ENCODE measurements at places on chromosomes 4 and X.

- DNase-seq: no peak
These were observed 430 bp downstream of the TRIML1 start for GRCh38 chr4:188139671-188140070.

DNA sequence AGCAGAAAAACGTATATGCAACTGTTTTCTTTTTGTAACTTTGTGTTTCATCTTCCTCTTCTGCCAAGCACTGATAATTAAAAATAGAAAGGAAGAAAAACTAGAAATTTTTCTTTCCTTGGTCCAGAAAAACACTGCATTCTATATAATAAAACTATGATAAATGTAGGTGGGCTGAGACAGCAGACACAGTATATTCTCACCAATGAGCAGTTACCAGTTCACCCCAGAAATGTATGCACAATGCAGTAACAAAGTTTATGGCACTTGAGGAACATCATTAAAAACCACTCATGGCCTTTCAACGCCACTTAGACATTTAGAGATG lies 79.4 kb downstream of the FAT1 start:
- DNase-seq: no peak

DNA sequence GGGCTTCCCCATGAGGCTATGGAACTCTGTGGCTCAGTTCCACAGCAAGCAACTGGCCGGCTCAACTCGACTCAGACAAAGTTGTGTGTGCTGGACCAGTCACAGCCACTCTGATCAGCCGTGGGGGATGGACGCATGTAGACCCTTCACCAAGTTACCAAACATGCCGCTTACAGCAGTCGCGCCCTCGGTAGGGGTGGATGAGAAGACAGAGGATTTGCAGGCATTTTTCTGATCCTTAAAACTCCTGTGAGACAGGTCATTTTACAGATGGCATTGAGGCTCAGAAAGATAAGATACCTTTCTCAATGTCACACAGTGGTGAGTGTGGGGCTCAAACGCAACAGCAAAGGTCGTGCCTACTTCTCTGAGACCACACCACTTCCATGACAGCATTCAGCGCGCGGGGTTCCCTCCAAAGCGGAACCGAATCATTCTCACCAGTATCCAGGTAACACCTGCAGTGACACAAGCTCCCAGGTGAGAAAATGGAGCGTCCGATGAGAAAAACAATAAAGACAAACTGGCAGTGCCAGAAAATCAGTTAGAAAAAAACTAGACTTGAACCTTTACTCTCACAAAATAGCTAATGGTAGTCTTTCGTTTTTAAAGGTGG lies 83.6 kb downstream of the RELL1 start:
- no peak for DNase-seq

DNA sequence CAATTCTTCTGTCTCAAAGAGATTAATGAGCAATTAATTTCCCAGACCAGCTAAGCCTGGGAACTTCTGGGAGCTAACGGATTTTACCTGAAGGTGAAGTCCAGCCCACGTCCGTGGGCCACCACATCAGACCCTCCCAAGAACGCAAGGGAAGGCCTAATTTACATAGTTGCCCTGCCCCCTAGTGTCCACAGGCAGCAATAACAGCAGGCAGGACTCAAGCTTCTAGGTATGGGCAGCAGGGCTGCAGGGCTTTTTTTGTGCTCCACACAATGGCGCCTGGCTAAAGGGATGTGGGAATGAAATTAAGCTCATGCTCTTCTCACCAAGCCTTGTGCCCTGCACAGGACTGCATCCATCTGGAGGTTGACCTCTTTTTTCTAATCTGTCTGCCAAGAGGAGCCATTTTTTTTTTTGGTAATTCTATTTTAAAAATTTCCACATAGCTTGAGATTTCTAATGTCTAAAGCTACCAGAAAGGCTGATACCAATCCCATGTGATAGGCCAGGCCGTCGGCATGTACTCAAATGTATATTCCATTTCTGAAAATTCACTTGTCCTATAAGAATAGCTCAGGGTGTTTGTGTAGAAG lies 111.9 kb upstream of the TMEM164 start:
- peak; percentile 72 for DNase-seq

GRCh38 chr4:7647186-7647585 lies 212.5 kb upstream of the PSAPL1 start:
- DNase-seq: no peak

DNA sequence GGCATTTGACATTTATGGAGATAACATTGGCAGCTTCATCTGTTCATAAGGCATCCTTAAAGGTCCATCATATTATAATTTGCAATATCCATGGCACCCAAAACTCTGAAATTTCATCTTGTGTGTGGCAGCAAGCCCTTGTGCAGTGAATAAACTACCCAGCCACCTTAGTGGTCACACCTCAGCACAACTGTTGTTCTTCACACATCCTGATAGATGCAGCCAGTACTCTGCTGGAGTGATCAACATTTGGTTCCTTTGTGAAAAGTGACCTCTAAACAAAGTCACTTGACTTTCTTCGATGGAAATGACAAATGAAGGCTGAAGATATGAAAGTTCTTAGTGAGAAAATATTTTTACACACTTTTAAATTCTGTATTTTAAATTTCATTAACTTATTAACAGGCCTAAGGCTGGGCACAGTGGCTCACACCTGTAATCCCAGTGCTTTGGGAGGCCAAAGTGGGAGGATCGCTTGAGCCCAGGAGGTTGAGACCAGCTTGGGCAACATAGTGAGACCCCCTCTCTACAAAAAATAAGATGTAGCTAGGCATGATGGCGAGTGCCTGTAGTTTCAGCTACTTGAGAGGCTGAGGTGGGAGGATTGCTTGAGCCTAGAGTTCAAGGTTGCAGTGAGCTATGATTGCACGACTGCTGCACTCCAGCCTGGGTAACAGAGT lies 161.4 kb downstream of the SPRY1 start:
- no peak for DNase-seq

DNA sequence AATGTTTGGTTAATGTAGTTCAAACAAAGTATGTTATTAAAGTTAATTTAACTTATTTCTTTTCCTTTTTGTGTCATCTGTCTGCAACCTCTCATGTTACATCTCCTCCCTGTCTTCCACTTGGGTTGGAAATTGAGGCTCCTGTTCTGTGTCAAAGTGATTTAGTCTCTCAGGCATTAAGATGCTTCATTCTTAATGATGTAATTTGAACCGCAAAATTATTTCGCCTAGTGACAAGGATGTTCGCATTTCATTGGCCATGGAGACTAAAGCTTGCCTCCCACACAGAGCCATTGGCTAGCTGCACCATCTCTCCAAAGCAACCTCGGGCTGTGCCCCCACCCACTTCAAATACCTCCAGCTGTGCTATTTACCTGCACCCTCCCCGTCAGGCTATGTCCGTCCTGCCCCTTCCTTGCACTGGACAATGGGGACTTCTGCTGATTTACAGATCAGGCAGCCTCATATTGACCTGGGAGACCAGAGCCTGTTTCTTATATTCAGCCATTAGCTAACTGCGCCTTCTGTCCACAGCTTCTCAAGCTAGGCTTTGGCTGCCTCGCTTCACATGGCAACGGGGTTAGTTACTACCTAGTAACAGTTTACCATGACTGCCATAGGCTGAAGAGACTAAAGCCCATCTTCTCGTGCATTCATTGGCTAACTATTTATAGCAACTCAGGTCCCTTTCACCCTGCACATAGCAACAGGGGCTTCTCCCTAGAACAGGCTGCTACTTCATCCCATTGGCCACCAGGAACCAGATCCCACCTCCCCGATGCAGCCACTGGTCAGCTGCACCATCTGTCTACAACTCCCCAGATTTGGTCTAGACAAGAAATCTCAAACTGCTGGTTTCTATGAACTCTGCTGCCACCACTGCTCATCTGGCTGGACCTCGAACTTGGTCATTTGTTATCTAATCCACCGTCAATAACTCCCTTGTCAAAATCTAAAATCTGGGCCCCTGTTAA lies 8.6 kb upstream of the ZNF157 start:
- DNase-seq: peak; percentile 99

DNA sequence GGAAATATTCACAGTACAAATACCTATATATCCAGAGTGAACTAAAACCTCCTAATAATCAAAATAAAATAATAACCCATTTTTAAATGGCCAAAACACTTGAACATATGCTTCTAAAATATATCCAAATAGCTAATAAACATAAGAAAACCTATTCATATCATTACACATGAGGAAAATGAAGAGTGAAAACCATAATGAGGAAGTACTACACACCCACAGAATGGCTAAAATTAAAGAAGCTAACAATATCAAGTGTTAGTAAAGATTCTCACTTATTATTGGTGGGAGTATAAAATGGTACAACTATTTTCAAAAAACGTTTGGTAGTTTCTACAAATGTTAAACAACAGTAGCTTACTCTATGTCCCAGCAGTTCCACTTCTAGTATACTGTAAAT lies 92.1 kb downstream of the KLHL13 start:
- DNase-seq: no peak

GRCh38 chr4:53463340-53463739 lies 85.9 kb downstream of the FIP1L1 start:
- no peak for DNase-seq

GRCh38 chr4:158016511-158016910 lies 156.3 kb downstream of the GASK1B start:
- no peak for DNase-seq

GRCh38 chr4:26126994-26127393 lies 193.8 kb upstream of the RBPJ start:
- DNase-seq: no peak

- DNase-seq: no peak
These were observed 746 bp downstream of the REST start for GRCh38 chr4:56908206-56909085.

DNA sequence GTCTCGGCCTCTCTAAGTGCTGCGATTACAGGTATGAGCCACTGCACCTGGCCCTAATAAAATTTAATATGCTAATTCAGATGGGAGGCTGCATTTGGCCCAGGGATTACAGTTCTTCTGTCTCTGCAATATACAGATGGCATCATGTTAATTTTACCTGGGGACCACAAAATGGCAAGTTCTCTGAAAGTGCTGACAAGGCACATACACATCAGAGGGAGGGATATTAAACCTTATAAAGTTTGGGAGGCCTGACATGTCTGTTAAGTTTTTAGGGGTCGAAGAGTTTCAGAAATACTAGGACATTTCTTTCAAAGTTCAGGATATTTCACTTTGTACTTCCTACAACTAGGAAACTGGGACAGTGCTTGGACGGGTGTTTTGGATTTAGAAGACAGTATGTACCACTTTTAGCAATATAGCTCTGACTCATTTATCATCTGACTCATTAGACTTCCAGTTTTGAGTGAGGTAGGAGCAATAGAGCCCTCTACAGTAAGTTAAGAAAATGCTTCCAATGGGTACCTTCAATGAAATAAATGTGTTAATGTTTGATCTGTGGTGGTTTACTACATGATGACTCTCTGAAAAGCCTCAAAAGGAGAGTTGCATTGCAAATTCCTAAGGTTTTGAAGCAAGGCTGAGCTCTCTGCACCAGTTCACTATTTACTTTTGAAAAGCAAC lies 981.0 kb upstream of the HS3ST1 start:
- no peak for DNase-seq

DNA sequence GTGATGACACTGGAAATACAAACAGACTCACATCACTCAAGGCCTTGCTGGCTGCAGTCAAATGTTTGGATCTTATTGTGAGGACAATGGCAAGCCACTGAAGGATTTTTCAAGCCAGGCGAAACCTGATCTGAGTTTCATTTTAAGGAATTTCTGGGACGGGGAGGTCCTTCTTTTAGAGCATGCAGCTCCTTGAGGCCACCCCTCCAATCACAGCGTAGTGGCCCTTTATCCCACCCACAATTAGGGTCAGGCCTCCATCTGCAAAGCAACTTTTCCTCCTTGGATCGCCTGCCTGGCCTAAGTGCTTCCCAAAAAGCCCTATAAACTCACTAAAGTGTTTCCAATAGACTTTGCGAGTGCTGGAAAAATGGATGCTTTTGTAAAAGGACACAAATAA lies 115.5 kb downstream of the EFHC2 start:
- no peak for DNase-seq

DNA sequence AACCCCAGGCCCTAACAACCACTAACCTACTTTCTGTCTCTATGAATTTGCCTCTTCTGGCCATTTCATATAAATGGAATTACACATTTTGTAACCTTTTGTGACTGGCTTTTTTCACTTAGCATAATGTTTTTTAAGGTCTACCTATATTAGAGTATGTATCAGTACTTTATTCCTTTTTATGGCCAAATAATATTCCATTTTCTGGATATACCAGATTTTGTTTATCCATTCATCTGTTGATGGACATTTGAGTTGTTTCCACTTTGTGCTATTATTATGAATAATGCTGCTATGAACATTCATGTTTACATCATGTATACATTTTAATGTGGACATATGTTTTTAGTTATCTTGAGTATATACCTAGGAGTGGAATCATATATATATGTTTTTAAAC lies 35.5 kb downstream of the REPS2 start:
- DNase-seq: no peak

DNA sequence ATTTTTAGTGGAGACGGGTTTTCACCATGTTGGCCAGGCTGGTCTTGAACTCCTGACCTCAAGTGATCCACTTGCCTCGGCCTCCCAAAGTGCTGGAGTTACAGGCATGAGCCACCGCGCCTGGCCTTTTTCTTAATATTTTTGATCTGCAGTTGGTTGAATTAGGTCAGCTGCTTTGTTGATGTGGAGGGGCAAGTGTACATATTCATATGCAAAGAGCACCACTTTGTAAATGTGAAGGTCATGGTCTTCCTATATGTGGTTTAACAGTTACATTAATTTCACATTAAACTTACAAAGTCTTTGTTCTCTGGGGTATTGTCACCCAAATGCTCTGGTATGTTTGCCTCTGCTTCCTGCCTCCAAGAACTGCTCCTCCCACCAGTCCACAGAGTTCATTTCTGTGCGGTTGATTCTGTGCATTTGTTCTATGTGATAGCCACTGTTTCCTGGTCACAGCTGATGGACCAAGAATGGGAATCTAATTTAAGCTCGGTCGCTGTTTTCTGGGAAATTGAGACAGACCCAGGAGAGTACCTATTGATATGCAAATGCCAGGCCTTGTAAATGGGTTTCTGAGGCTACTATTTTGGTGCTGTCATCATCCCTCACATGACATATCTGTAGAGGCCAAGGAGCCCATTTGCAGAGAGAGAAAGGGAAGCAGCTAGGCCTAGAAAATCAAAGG lies 26.9 kb upstream of the HPSE start:
- DNase-seq: no peak

GRCh38 chr4:89619206-89619962 lies 217.6 kb downstream of the SNCA start:
- DNase-seq: peak; percentile 62
